ENCODE measurements at places on chromosomes 3 and 15. TPM values are rescaled to one million over a fixed set of nuclear protein-coding genes. Genes with fewer than 3 reads are reported as not detected.

The STAC gene
- total RNA-seq, result 2.3 TPM

The ALG1L2 gene
- total RNA-seq, result not detected

The OXSR1 gene
- 35.7 TPM for total RNA-seq

The CIB2 gene
- total RNA-seq, result 25.7 TPM

The ALDH1A2 gene
- total RNA-seq, result not detected

The CTXN2 gene
- not detected for total RNA-seq

Data from A549 treated with Mapracorat at 1 μM for 4 hours (cell line).